MG63 (cell line): ENCODE measurements at places on chromosomes 13 and 19. TPM values are rescaled to one million over a fixed set of nuclear protein-coding genes. Genes with fewer than 3 reads are reported as not detected.

SYCN gene
- not detected in 2 replicates for total RNA-seq

- no peak for DNase-seq
Measured at GRCh38 chr19:40733149-40733548, 16.2 kb downstream of the ITPKC start.

DNA sequence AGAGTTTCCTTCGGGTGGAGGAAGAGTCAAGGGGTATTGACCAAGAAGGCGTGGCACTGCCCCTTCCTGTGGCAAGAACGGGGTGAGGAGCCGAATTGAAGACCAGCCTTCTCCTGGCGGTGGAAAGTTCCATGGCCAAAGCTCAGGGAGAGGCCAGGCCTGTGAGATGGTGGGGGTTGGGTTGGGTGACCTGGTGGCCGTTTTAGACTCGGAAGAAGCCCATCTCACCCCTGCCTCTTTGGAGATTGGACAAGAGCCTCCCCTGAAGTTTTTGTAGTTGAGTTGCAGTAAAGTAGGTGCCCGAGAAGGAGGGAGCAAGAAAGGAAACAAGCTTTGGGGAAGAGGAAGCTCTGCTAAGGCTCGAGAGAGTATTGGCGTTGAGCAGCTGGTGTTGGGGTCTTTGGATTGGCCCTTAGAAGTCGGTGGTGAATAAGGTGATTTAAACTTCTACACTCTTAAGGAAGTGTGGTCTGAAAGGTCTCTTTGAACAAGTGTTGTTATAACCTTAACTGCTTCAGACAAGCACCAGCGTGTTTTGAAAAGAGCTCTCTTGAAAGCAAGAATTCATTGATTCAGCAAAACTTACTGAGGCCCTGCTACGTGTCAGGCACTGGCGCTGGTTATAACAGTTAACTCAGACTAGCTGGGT, 964 bp downstream of the SPINT2 start:
- no peak for DNase-seq

RXFP2 gene
- total RNA-seq = 1.9 and 6.6 TPM in 2 replicates

DNA sequence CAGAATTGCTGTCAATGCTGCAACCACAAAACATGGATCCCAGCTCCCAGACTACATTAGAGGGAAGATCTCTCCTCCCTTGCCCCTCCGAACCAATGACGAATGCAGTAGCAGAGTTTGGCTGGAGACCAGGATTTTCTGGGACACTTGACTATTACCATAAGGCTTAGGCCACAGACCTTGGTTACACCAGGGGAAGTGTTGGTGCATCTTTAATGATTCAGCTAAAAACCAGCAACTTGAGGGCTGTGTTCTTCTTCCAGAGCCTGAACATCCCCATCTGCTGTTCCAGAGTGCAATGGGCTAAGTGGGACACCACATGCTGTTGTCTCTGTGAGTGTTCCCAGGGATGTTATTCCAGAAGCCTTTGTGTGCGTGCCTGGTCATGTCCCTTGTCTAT, 528.2 kb downstream of the LMO7 start:
- no peak for DNase-seq

MYO16 gene
- 0.36 TPM in 1 of 2 replicates, not detected in the other for total RNA-seq

- DNase-seq = no peak
Measured at GRCh38 chr19:33468361-33469170, 53.0 kb downstream of the PEPD start.

- DNase-seq = no peak
Measured at GRCh38 chr19:48511321-48511731, 309 bp downstream of the LMTK3 start.

DNA sequence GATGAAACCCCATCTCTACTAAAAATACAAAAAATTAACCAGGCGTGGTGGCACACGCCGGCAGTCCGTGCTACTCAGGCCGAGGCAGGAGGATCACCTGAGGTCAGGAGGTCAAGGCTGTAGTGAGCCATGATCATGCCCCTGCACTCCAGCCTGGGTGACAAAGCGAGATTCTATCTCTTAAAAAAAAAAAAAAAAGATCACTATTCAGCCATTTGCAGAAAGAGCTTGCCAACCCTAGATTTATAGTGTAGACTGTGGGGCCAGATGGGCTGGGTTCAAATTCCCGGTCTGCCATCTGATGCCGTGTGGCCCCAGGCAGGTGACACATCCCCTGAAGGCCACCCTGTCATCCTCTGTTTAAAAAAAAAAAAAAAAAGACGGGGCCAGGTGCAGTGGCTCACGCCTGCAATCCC, 28.9 kb downstream of the SMIM24 start:
- DNase-seq = no peak

GRCh38 chr19:50556282-50557008, 11.8 kb downstream of the LRRC4B start:
- DNase-seq = peak; percentile 82
